ENCODE measurements at places on chromosomes 6 and 20. TPM values are rescaled to one million over a fixed set of nuclear protein-coding genes. Genes with fewer than 3 reads are reported as not detected.

DNA sequence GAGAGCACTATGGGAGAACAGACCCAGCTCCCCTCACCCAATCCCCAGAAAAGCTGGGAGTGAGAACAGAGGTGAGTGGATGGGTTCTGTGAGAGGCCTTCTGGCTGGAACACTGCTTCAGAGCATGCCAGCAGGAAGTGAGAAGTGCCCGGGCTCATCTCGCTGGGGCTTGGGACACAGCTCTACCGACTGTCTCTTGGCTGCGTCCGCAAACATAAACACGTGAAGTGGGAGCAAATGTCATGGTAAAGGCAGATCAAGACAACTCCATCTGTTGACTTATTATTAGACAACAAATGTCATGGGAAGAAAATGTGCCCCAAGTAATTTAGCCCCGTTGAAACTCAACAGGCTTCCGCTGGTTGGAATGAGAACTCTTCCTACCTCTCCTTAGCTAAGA, 25.9 kb downstream of the GNAS-AS1 start:
- DNase-seq = no peak

GRCh38 chr6:33324125-33324524, 6.6 kb upstream of the ZBTB22 start:
- no peak for DNase-seq

- peak; percentile 39 for DNase-seq
Measured at GRCh38 chr6:5752391-5752680, 254.4 kb downstream of the NRN1 start.

GRCh38 chr20:64276817-64277216, 21.3 kb downstream of the PCMTD2 start:
- DNase-seq = no peak

DNA sequence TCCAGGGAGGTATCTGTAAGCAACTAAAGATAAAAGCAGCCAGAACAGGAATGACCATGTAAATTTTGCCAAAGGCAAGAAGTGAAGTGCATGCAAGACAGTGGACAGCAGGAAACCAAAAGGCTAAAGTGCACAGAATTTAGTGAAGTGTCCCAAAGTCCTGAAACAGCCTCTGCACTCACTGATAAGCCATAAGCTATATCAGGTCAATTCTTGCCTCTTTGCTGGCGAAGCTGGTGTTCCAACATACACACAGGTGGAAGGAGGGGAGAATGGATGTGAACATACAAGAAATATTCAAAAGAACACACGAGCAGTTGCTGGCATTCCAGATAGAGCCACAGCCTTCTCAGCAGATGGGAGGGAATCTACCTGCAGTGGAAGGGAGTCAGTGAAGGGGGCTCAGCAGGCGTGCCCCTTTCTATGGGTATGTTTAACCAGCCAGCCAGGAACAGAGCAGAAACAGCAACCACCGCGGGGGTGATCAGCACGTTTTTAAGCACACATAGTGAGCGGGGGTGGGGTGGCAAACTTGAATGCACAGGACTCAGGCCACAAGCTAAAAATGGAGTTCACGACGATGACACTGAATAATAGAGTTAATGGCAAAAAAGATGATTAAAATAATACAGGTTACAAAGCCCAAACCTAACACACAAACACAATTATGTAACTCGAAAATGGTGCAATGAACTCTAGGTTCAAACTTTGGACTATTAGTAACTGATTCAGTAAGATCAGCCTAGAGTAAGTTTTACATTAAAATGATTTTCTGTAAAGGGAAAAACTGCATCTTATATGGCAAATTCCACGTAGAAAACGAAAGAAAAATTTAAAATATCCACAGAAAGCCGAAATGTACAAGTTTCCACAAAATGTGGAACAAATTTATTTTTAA, 1.2 kb downstream of the ECI2 start:
- DNase-seq = peak; percentile 10

DNA sequence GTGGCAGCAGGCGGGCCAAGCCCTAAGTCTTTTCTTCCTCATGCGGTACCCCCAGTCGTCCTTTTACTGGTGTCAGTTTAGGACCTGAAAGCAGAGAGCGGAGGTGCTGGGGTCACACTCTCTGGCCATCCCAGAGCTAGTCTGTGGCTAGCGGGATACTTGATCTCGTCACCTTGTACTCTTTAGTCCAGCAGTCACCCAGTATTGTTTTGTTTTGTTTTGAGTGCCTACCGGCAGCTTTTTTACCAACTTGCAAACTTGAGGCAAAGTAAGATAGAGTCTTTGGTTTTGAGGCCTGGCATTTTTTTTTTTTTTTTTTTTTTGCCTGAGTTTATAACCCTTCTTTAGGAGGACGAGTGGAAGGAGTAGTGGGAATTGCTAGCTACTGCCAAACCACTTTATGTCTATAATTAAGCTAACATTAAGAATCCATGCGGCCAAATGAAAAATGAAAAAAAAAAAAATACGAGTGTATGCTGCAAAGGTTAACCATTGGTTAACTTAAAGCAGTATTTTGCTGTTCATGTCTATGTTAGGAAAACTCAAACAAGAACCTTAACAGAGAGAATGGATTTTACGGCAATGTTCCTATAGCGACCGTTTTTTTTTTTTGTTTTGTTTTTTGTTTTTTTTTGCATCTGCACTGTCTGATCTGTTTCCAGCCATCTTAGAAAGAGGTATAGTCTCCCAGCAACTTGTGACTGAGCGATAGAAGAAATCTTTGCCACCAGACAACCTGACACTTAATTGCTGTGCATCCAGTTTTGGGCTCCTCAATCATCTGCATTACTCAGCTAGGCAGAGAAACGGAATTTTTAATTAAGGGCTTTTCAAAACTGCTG, 56.9 kb downstream of the FAM217A start:
- DNase-seq = peak; percentile 66

DNA sequence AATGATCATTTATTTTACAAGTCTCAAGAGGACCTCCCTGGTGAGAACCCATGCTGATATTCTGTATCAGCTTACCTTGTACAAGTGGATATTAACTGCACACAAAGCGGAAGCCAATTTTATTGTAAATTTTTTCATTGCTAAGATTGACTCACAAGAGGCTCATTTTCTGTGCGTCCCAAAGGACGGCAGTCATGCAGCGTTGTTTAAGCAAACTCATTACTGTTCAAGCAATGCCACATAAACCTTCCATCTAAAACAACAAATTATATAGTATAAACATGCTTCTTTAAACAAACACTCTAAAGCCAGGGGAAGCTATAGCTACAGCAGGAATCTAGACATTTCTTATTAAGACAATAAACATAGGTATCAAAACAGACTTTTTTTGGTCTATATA, 575.3 kb downstream of the FRK start:
- DNase-seq = no peak

- no peak for DNase-seq
Measured at GRCh38 chr20:57124800-57125517, 141.5 kb downstream of the BMP7 start.

DNA sequence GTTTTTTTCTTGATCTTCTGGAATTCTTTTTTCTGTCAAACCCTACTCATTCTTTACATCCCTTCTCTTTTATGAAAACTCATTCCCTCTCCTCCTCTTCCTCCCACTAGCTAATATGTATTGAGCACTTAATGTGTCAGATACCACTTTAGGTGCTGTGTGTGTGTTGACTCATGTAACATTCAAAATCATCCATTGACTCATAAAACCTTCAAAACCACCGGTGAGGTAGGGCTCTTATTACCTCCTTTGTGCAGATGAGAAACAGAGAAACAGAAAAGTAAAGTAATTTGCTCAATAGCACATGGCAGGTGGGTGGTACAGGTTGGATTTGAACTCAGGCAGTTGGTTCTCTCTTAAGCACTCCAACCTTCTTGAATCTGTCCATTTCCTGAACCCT, 136.3 kb upstream of the NEDD9 start:
- DNase-seq = no peak

GRCh38 chr20:58010186-58010585, 218.3 kb downstream of the ANKRD60 start:
- DNase-seq = no peak

DNA sequence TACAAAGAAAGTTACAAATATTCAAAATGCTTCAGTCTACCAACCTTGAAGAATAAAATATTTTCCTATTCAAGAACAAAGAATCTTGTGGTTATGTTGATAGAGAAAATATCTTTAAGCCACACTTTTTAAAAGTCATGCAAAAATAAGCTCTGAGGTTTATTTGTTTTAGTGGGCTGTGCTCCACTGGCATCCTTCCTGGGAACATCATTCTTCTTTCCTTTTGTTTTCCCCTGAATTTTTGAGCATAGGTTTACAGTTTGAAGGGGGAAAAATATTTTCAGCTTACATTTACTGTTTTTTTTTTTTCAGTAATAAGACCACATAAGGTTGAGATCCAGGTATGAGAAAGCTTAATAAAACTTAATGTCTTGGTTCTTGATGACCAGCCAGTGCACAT, 72.0 kb upstream of the BACH2 start:
- DNase-seq = no peak

DNA sequence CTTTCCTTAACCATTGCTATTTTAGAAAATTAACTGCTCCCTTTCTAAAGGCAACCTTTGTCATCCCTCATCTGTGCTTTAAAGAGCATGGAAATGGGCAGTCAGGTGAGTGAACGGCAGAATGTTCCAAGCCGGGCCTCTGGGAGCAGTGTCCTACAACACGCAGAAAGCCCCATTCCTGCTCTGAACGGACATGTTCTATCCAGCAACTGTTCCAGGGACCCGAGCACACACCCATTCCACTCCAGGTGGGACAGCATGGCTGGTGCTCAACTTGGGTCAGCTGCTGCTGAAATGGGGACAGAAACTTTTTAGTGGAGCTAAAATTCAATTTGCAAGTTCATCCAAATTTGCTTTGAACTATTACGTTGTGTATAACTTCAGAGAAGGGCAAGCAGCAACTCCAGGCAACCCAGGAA, 26.7 kb downstream of the DIDO1 start:
- DNase-seq = no peak

- DNase-seq = no peak
Measured at GRCh38 chr6:145277358-145278086, 457.8 kb downstream of the EPM2A start.

DNA sequence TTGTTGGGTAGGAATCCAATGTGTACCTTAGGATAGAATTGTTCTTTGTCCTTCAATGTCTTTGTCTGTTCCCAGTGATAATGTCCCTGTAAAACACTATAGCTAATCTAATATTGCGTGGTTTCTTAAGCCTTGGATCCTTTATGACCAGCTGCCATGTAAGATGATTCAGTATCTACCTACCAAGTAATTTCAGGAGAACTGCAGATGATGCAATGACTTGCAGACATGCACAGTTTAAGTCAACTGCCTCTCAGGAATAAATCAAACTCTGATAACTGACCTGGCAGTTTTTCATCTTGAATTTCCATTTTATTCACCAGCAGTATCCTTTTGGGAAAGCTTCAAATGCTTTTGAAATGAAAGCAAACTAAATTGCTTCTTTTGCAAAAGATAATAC, 157.8 kb downstream of the TPBG start:
- no peak for DNase-seq

- no peak for DNase-seq
Measured at GRCh38 chr6:125245523-125246264, 56.1 kb downstream of the HDDC2 start.

GRCh38 chr6:26404546-26404945, 2.5 kb downstream of the BTN3A1 start:
- no peak for DNase-seq

DNA sequence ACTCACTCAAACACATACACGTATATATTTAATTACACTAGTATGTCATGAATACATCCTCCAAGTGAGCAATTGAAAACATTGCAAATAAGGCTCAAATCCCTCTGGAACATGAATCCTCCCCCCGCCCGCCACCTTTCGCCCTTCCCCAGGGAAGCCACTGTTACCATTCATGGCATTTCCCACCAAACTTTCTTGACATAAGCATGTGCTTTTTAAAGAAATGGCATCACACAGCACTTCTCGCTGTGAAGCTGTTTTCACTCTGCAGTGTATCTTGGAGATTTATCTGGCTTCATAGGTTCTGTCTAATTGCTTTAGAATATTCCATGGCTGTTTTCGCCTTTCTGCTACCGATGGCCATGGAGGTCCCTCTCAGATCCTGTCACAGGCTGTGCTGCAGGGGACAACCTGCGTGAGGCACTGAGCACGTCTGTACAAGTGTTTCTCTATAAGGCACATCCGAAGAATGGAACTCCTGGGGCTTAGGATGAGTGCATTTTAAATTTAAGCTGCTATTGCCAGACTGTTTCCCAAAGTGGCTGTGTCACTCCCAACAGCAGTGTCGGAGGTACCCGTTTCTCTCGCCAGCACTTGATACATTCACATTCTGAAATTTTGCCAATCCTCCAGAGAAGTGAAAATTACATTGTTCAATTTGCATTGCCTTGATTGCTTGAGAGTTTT, 22.2 kb upstream of the PHACTR3 start:
- no peak for DNase-seq

DNA sequence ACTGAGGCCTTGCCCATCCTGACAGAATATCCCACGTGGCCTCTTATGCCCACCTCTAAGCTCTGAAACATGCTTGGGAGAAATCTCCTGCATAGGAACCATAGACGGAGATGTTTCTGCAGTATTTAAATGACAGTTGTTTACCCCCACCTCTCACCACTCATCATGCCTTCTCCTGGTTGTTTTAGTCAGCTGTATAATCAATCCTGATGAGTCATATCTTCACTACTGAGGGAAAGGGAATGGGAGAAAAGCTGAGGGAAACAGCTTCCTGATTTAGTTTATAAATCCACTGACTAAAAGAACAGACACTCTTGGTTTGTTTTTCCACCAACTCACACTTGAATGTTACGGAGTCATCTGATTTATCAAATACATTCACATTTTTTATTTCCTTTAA, 113.2 kb upstream of the TENT5A start:
- DNase-seq = no peak

GRCh38 chr6:21384216-21384615, 209.3 kb upstream of the SOX4 start:
- DNase-seq = no peak

DNA sequence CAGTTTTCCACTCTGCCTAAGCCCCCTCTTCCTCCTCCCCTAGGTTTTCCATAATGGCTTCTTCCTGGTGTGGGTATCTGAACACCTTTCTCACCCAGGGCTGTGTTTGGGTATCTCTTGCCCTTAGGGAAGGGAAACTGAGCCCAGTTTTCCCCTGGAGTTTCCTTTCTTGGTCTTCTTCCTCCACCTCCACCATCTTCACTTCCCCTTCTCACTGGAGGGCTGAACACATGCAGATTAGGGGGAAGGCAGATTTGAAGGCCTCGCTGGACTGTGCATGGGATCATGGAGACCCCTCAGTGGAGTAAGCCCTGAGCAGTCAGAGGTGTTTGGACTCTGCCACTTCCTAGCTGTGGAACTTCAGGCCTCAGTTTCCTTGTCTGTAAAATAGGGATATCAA, 27.8 kb downstream of the FOXP4 start:
- no peak for DNase-seq

Gene CST4
- not detected for total RNA-seq

Gene USP49
- 5.0 TPM for total RNA-seq

Gene NUP153
- total RNA-seq = 37.7 TPM

Gene SLC17A1
- total RNA-seq = not detected

Gene FNDC1
- 59.6 TPM for total RNA-seq

Gene MTFR2
- total RNA-seq = 0.89 TPM

Gene SCGN
- total RNA-seq = 0.89 TPM

Gene VSTM2L
- total RNA-seq = 4.1 TPM

Data from skin of body (tissue), 3 donors.